ENCODE measurements at places on chromosomes 16 and 17. TPM values are rescaled to one million over a fixed set of nuclear protein-coding genes. Genes with fewer than 3 reads are reported as not detected.

KRT25 gene
- total RNA-seq, result not detected

CMTM2 gene
- 0.52 TPM for total RNA-seq

CLUH gene
- 45.3 TPM for total RNA-seq

MT1B gene
- total RNA-seq, result not detected

HBM gene
- total RNA-seq, result not detected

ZSCAN10 gene
- not detected for total RNA-seq

CLEC10A gene
- 9.6 TPM for total RNA-seq

DLX4 gene
- 1.3 TPM for total RNA-seq

FBXW10 gene
- not detected for total RNA-seq

MGAT5B gene
- 1.2 TPM for total RNA-seq

ZNF778 gene
- total RNA-seq, result 9.5 TPM

E2F4 gene
- total RNA-seq, result 81.4 TPM

MYO15A gene
- 1.3 TPM for total RNA-seq

FOXL1 gene
- total RNA-seq, result 0.99 TPM

BHLHA9 gene
- not detected for total RNA-seq

PLCG2 gene
- 22.5 TPM for total RNA-seq

CENPT gene
- total RNA-seq, result 30.8 TPM

TPSAB1 gene
- 35.1 TPM for total RNA-seq

SAP30BP gene
- 58.9 TPM for total RNA-seq

HIGD1B gene
- total RNA-seq, result 17.1 TPM

ENDOV gene
- total RNA-seq, result 18.8 TPM

CD300H gene
- 0.76 TPM for total RNA-seq

ALOX12B gene
- total RNA-seq, result 0.32 TPM

PMFBP1 gene
- total RNA-seq, result 0.47 TPM

TRAF4 gene
- total RNA-seq, result 81.7 TPM

PRKCA gene
- 20.6 TPM for total RNA-seq

KRT13 gene
- total RNA-seq, result 10.8 TPM

CLEC3A gene
- total RNA-seq, result not detected

PERCC1 gene
- total RNA-seq, result not detected

KRTAP4-4 gene
- not detected for total RNA-seq

UMOD gene
- not detected for total RNA-seq

ARL4D gene
- 9.9 TPM for total RNA-seq

KRTAP29-1 gene
- not detected for total RNA-seq

G6PC1 gene
- not detected for total RNA-seq

OTOP3 gene
- not detected for total RNA-seq

P3H4 gene
- 19.1 TPM for total RNA-seq

SRCIN1 gene
- total RNA-seq, result 2.7 TPM

NPB gene
- total RNA-seq, result 0.26 TPM

ZMYND15 gene
- total RNA-seq, result 5.2 TPM

GAST gene
- total RNA-seq, result not detected

KRT33A gene
- total RNA-seq, result not detected

CD300E gene
- total RNA-seq, result 3.2 TPM

NPIPA8 gene
- 0.87 TPM for total RNA-seq

ZFP3 gene
- 5.7 TPM for total RNA-seq

SLC38A8 gene
- not detected for total RNA-seq

YBX2 gene
- total RNA-seq, result 0.37 TPM

ABCA10 gene
- total RNA-seq, result 5.9 TPM

CHD9NB gene
- total RNA-seq, result 2.2 TPM

BCKDK gene
- 36.1 TPM for total RNA-seq

TSPOAP1 gene
- 10.2 TPM for total RNA-seq

CDIPT gene
- total RNA-seq, result 84.8 TPM

KLHDC4 gene
- 31.3 TPM for total RNA-seq

TMC5 gene
- total RNA-seq, result 78.8 TPM

All from left lung (tissue), 14 donors.